ENCODE measurements at places on chromosomes 7 and 10. TPM values are rescaled to one million over a fixed set of nuclear protein-coding genes. Genes with fewer than 3 reads are reported as not detected.

Gene MINPP1
- 11.1 TPM for total RNA-seq

Gene SPDYE9
- not detected for total RNA-seq

Gene FGL2
- 46.0 TPM for total RNA-seq

DNA sequence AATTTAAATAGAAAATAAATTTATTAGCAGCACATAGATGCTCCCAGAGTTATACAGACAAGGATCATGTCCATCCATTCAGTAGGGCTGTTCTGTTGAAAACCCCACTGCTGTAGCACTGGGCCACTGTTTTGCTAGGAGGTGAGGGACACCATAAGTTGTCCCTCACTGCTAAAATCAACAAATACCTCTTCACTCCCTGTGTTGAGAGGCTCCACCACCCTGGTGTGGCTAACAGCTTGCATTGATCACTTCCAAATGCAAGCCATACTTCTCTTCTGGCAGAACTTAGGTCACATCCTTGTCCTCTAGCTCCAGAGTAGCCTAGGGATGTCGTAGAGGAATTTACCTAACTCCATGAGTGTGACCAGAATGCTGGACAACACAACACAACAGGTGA is 55.4 kb downstream of the MDFIC start:
- no peak for DNase-seq

DNA sequence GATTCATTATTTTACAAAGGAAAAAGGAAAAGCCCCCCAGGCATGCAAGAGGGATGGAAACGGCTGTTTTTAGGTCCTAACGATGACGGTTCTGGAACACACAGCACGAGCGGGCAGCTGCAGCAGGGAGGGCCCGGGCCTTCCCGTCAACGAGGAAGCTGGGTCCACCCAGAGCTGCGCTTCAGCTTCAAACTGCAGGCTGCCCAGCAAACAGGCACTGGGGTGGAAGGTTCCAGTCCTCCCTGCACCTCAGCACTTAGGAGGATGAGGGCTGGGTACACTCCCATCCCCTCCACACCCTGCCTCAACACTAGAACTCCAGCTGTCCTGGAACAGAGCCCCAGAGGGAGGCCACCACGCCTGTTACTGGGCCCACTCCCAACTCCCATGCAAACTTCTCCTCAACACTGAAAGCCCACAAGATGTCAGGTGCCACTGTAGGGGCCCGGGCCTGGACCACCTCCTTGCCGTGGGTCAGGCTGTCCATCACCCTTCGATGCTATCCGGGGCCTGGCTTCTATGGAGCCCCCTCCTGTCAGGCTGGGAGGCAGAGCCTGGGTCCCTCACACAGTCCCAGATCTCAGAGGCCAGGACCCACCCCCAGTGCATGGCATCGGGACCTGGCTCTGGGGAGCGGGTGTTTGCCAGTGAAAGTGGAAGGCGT is 33.0 kb downstream of the PAPOLB start:
- DNase-seq = no peak

- DNase-seq = no peak
Observed at GRCh38 chr10:126209451-126209850, 178.8 kb downstream of the ADAM12 start.

- peak; percentile 43 for DNase-seq
Observed at GRCh38 chr10:46328853-46329689, 42.3 kb downstream of the ANTXRL start.

GRCh38 chr7:4109481-4110110 is 572.5 kb upstream of the FOXK1 start:
- no peak for DNase-seq

GRCh38 chr10:112519133-112519761 is 72.2 kb downstream of the VTI1A start:
- no peak for DNase-seq

- no peak for DNase-seq
Observed at GRCh38 chr10:102691285-102692066, 22.7 kb downstream of the ARL3 start.

- no peak for DNase-seq
Observed at GRCh38 chr10:71213761-71214440, 1.5 kb downstream of the UNC5B start.

DNA sequence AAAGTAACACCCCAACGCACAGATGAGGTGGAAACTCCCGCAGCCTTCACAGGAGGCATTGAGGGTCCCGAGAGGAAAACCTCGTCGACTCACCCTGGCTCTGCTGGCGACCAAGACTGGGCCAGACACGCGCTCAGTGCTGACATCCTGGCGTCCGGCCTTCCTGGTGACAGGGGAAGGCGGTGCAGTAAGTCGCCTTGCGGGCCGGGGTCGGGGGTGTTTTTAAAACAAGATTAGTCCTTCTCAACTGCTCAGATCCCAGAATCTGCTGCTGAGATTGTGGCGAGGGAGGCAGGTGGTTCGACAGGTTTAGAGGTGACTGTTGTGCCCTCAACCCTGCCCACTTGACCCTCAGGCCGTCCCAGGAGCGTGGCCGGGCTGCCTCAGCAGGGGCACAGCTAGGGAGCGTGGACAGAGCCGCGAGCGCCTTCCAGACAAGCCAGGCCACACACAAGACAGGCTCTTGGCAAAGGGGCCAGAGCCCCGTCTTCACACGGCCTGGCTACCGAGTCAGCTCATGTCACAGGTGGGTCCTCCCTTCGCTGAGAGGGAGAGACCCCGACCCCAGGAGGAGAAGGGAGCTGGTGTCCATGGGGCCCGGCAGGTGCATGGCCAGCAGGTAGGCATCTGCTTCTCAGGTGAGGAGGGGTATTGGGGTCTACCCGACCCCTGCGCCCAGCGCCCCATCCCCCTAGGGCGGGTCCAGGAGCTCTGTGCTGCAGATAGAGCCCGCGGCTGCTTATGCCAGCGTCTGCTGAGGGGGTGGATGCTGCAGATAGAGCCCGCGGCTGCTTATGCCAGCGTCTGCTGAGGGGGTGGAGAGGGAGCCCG is 81.6 kb downstream of the DNAJB6 start:
- no peak for DNase-seq

DNA sequence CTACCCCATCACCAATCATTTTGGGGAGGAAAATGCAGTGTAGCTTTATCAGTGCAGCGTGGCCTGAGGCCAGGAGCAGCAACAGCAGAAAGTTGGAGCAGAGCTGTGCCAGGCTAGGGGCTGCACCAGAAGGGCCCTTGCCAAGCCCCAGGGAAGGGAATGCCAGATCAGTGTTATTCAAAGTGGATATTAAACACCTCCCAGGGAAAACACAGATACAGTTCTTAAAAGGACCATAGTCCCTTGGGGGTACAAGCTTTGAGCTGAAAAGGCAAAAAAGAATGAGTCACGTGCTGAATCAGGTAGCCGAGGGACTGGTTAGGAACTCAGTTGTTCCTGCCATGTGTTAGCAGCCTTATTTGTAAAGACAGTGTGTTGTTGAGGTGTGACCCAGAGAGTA is 54.0 kb downstream of the GSDME start:
- DNase-seq = no peak

Data from thymus (tissue), 14 donors.